ENCODE measurements at places on chromosomes 3 and 15. TPM values are rescaled to one million over a fixed set of nuclear protein-coding genes. Genes with fewer than 3 reads are reported as not detected.

The LSM3 gene
- 30.2 TPM for polyA plus RNA-seq

- DNase-seq = peak; percentile 93
Observed at GRCh38 chr15:48645558-48646330, at the start of gene FBN1. Gene FBN1, minus strand, starts transcription at chr15:48645709. Its CDS starts 940 bp downstream, at chr15:48644769.

- DNase-seq = no peak
Observed at GRCh38 chr3:13487403-13487802, 7.3 kb downstream of the HDAC11 start.

- DNase-seq = no peak
Observed at GRCh38 chr3:185813205-185813604, 11.6 kb downstream of the IGF2BP2 start.

The A4GNT gene
- polyA plus RNA-seq = not detected

The SLC6A11 gene
- polyA plus RNA-seq = not detected

DNA sequence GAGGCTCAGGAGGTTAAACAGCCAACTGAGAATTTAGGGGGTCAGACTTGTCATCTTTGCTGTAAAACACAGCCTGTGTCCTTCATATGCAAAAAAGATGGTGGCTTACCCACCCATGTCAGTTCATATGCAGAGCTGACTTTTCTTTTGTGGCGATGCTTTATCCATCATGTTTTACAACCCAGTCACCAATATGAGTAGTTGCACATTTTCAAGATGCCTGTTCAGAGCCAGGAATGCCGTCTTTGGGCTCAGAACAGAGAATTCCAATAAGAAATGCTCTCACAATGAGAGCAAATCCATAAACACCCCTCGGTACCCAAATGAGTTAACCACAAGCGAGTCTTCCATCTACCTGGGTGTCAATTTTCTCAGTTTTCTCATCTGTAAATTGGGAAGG lies 83.6 kb downstream of the TIGIT start:
- no peak for DNase-seq

Measured in kidney (tissue), 22 donors.